ENCODE measurements at places on chromosomes 6 and 20.
A peak's percentile ranks its signal among the peaks of the same experiment; 100 is the strongest.

GRCh38 chr6:89669002-89669401 lies 30.5 kb upstream of the LYRM2 start:
- DNase-seq = no peak

GRCh38 chr6:33235221-33235634 lies 26.9 kb downstream of the RING1 start:
- DNase-seq = no peak

DNA sequence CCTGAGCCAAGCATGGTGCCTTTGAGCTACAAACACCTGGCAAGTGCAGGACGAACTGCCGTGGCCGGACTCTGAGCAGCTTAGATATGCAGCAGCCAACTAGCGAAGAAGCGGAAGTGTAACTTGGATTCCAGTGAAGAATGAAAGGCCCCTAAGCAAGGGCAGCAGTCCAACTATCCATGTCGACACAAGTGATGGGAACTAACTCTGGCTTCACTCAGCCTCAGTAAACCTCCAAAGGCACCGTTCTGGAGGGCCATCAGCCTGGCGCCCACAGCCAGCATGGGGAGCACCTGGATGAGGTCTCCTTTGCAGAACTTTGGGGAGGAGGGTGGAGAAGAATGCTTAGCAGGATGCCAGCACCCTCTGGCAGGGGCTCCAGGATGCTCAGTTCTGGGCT lies 78.4 kb upstream of the MLN start:
- no peak for DNase-seq

- no peak for DNase-seq
Measured at GRCh38 chr20:25364180-25364788, 26.4 kb downstream of the ABHD12 start.

GRCh38 chr6:134123666-134124208 lies 71.3 kb upstream of the SLC2A12 start:
- peak; percentile 64 for DNase-seq

DNA sequence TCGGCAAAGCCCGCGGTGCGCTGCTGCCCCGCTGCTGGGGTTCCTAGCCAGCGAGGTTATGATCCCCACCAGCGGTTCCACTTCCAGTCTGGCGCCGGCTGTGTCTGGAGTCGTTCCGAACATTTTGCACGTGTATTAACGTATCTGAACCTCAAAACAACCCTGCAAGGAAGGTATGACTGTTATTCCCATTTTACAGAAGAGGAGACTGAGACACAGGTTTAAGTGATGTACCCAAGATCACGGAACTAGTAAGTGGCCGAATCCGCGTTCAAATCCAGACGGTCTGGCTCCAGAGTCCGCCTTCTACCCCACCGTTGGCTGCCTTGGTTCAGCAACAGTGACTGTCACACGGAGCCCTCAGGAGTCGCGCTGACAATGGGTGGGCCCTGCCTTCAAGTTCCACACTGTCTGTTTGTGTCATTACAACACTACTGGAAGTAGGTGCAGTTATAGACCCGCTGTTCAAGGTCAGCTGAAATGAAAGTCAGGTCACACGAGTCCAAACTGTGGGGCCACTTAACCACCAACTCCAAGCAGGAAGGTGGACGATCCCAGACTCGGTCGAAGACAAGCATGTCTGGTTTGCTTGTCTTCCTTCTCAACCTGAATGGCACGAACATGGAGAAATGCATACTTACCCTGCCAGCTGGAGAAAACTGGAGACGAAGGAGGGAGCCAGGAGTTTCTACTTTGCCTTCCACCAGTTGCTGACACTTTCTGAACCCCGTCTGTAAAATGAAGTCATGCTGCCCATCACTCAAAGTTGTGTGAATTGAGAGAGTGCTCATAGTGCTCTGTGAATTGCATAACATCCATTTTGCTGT lies 803 bp upstream of the SRXN1 start:
- no peak for DNase-seq

GRCh38 chr6:33846226-33846625 lies 42.4 kb upstream of the MLN start:
- DNase-seq = no peak

DNA sequence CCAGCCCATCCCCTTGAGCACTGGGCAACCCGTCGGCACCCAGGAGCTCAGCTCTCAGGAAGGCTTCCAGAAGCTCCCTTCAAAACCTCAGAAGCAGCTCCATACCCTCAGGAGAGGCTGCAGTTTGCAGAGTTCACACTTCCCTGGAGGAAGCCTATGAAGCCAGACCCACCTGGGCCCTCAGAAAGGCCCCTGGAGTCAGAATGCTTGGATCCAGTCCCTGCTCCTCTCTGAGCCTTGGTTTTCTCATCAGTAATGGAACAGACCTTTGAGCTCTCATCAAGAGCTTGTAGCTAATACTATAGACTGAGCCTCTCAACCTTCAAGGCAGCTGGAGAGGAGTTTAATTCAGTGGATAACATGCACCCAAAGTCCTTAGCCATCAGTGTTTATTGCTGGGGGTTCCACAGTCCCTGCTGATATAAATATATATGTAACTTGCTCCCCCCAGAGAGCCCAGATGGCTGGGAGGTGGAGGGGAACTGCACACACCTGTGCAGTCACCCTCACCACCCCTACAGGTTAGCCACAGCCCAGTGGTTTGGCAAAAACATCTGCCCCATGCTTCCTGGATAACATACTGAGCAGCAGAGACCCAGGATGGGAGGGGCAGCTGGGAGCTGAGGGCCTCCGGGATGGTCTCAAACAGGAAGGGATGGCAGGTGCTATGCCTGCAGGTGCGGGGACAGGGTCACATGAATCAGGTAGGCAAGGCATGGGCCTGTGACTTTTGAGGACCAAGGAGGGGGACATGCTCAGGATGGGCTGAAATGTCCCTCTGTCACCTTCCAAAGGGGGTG lies 120.1 kb downstream of the SNX5 start:
- no peak for DNase-seq

DNA sequence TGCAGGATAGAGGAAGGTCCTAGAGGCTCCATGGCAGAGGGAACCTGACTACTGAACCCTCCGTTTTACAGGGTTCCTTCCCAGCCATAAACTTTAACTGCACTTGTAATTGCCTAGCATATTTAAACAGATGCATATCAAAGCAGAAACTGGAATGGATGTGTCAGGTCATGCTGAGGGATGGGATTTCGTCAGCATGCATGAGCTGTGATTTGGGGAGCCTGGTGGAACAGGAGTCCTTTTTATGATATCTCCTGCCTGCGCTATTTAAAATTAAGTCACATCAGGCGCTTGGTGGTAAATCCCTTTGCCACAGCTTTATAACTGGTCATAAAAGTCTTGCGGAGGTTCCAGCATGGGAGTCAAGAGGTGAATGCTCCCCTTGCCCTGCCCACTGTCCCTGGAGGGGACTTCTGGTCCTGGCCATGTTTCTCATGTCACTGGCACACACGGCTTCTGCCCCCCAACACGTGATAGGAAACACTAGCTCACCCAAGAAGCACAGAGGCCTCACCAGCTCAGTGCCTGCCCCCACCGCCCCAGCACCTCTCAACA lies 26.0 kb upstream of the PCMTD2 start:
- no peak for DNase-seq

- DNase-seq = no peak
Measured at GRCh38 chr20:15033891-15034290, 696.5 kb upstream of the FLRT3 start.

DNA sequence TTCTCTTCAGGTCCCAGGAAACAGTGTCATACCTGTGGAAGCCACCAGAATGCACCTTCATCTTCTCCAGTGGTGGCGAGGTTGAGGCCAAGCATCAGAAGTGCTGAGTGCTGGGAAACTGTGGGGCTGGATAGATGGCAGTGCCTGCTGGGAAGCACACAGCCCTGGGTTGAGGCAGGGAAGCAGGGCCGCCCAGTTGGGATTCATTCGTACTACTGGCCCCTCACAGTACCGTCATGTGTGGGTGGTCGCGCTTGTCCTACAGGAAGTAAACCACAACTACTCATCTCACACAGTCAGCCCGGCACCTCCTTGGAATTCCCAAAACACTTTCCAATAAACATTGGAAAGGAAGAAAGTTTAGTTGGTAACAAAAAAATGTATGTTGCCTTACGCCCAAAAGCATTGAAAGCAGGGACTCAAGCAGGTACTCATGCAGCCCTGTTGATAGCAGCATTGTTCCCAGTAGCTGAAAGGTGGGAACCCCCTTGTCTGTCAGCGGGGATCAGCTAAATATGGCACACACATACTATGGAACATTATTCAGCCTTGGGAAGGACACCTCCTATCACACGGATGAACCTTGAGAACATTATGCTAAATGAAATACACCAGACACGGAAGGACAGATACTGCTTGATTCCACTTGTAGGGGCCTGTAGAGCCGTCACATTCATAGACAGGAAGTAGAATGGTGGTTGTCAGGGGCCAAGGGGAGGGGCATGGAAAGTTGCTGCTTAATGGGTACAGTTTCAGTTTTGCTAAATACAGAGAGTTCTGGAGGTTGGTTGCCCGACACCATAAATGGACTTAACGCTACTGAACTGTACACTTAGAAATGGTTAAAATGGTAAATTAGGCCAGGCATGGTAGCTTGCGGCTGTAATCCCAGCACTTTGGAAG lies 162.7 kb downstream of the MTHFD1L start:
- DNase-seq = no peak

DNA sequence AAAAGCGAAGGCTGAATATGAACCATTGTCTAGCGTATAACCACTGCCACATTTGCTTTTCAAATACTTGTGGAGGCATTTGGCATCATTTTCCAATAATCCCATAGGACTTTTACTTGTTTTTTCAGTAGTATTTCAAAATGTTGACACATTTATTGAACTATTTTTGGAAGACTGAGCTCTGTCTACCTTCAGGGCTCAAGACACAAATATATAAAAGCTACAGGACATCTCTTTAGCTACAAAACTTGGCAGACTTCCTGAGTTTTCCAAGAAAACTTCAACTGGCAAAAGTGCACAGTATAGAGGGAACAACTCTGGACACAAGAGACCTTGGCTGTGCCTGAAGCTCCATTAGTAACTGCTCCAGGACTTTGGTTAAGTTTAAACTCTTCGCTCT lies 13.4 kb downstream of the EPB41L2 start:
- DNase-seq = no peak

Data from AG09309 (cell line).